H9 (cell line): ENCODE measurements at places on chromosomes 13 and 19. TPM values are rescaled to one million over a fixed set of nuclear protein-coding genes. Genes with fewer than 3 reads are reported as not detected.

ANGPTL8 gene
- not detected in 2 replicates for total RNA-seq

CYSLTR2 gene
- not detected in 2 replicates for total RNA-seq

LENG9 gene
- 3.7 and 3.8 TPM in 2 replicates for total RNA-seq

ONECUT3 gene
- total RNA-seq = 0.04 and 0.07 TPM in 2 replicates

RXFP2 gene
- total RNA-seq = not detected in 2 replicates

CIC gene
- 54.0 and 56.0 TPM in 2 replicates for total RNA-seq

PSG7 gene
- total RNA-seq = not detected in 2 replicates

CEACAM19 gene
- total RNA-seq = 3.5 and 4.6 TPM in 2 replicates

SPACA4 gene
- total RNA-seq = not detected in 2 replicates

COLGALT1 gene
- 45.3 and 48.5 TPM in 2 replicates for total RNA-seq

RNF225 gene
- total RNA-seq = 2.0 and 2.1 TPM in 2 replicates

RPS16 gene
- 2,711 and 2,810 TPM in 2 replicates for total RNA-seq

FPR3 gene
- total RNA-seq = not detected in 2 replicates

MYH14 gene
- total RNA-seq = 27.7 and 28.6 TPM in 2 replicates

KCNC3 gene
- total RNA-seq = 15.2 and 17.3 TPM in 2 replicates

PLEKHJ1 gene
- total RNA-seq = 139 and 148 TPM in 2 replicates

TMEM255B gene
- 2.1 and 2.8 TPM in 2 replicates for total RNA-seq

RGS9BP gene
- total RNA-seq = 0.09 and 0.13 TPM in 2 replicates

PGLYRP2 gene
- total RNA-seq = not detected in 2 replicates

DACH1 gene
- total RNA-seq = 0.09 TPM in 1 of 2 replicates, not detected in the other

SMAD9 gene
- total RNA-seq = 1.1 TPM in 2 replicates

ADM5 gene
- total RNA-seq = 13.5 and 13.6 TPM in 2 replicates

RFXAP gene
- total RNA-seq = 8.7 and 9.1 TPM in 2 replicates

PLIN4 gene
- total RNA-seq = 0.90 and 1.1 TPM in 2 replicates

MIA gene
- not detected in 2 replicates for total RNA-seq

ZNF700 gene
- total RNA-seq = 9.3 and 9.9 TPM in 2 replicates

ZNF557 gene
- 10.9 and 12.2 TPM in 2 replicates for total RNA-seq

ANKRD27 gene
- 40.7 and 41.6 TPM in 2 replicates for total RNA-seq

KLK5 gene
- not detected in 2 replicates for total RNA-seq

ADAT3 gene
- total RNA-seq = 12.2 and 12.9 TPM in 2 replicates

ACER1 gene
- not detected in 2 replicates for total RNA-seq

ELAVL3 gene
- 1.2 and 1.4 TPM in 2 replicates for total RNA-seq

BORCS8 gene
- 20.4 and 21.7 TPM in 2 replicates for total RNA-seq

VWA8 gene
- 16.6 and 17.4 TPM in 2 replicates for total RNA-seq

LILRB1 gene
- total RNA-seq = not detected in 2 replicates

PPP6R1 gene
- 76.2 and 79.7 TPM in 2 replicates for total RNA-seq

TPRX2 gene
- not detected in 2 replicates for total RNA-seq

UCHL3 gene
- 47.3 and 50.8 TPM in 2 replicates for total RNA-seq

ZNF793 gene
- total RNA-seq = 14.6 and 17.1 TPM in 2 replicates

MAMSTR gene
- 1.4 and 1.6 TPM in 2 replicates for total RNA-seq

SNRPD2 gene
- 793 and 808 TPM in 2 replicates for total RNA-seq

ZNF878 gene
- 5.4 and 5.6 TPM in 2 replicates for total RNA-seq

ZNF492 gene
- not detected in 2 replicates for total RNA-seq

GRIN3B gene
- total RNA-seq = 1.0 and 1.4 TPM in 2 replicates

PDX1 gene
- not detected in 2 replicates for total RNA-seq

ARL11 gene
- 0.33 and 0.42 TPM in 2 replicates for total RNA-seq

PRODH2 gene
- not detected in 2 replicates for total RNA-seq

KLHL1 gene
- total RNA-seq = not detected in 2 replicates

CFAP97D2 gene
- not detected in 2 replicates for total RNA-seq

RFPL4AL1 gene
- total RNA-seq = not detected in 2 replicates

ZNF414 gene
- total RNA-seq = 29.3 and 38.1 TPM in 2 replicates

ZNF835 gene
- total RNA-seq = 0.07 and 0.18 TPM in 2 replicates

OCEL1 gene
- 25.7 and 26.4 TPM in 2 replicates for total RNA-seq

KLF16 gene
- 66.5 and 66.8 TPM in 2 replicates for total RNA-seq

ZNF429 gene
- total RNA-seq = 11.2 and 12.1 TPM in 2 replicates
